ENCODE measurements at places on chromosomes 12 and 14.

DNA sequence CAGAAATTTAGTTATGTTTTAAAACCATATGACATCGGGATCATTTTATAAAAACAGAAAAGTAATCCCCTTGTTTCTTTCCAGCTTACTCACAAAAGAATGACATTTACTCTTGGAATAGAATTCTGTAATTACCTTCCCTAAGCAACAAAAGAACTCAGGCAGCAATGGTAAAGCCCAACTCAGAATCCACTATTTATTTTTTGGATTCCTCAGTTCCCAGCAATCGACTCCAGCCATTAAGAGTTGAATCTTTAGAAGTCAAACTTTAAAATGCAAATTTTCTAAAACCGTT, 65.9 kb downstream of the FOXN3 start:
- no peak for DNase-seq

- peak; percentile 85 for DNase-seq
These were observed 160.1 kb downstream of the EPS8 start for GRCh38 chr12:15629108-15629507.

DNA sequence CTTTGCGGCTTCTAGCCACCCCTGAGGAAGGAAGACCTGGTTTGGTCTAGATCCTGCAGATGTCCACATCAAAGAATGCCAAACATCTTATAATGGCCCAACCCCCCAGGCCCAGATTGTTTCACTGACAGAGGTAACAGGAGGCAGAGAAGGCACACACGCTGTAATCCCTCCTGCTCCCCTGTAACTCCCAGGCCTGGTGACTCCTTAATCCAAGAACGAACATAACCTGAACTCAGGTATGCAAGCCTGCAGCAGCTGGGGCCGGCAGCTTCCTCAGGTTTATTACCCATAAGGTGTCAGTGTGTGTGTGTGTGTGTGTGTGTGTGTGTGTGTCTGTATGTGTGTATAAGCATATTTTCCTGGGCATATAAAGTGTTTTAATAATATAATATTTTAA, 52.7 kb downstream of the ERH start:
- no peak for DNase-seq

GRCh38 chr12:128178966-128179365, 88.0 kb upstream of the TMEM132C start:
- peak; percentile 43 for DNase-seq

GRCh38 chr14:23449314-23449713, 13.9 kb upstream of the MYH7 start:
- no peak for DNase-seq

GRCh38 chr12:93183940-93184671, 193.6 kb upstream of the NUDT4 start:
- no peak for DNase-seq

GRCh38 chr14:104249089-104249488, 110.7 kb downstream of the KIF26A start:
- DNase-seq, result no peak

- DNase-seq, result no peak
These were observed 8.5 kb upstream of the ASCL1 start for GRCh38 chr12:102948941-102949352.

GRCh38 chr14:29865299-29865698, 62.3 kb downstream of the PRKD1 start:
- no peak for DNase-seq

Data from RCC 7860 (cell line).